ENCODE measurements at places on chromosomes 7 and 10.
A peak's percentile ranks its signal among the peaks of the same experiment; 100 is the strongest.

GRCh38 chr10:102241444-102242117 lies at the start of gene PITX3:
Gene PITX3, minus strand, starts transcription at chr10:102241512. Its CDS starts 9,432 bp downstream, at chr10:102232080.
- DNase-seq = peak; percentile 79

DNA sequence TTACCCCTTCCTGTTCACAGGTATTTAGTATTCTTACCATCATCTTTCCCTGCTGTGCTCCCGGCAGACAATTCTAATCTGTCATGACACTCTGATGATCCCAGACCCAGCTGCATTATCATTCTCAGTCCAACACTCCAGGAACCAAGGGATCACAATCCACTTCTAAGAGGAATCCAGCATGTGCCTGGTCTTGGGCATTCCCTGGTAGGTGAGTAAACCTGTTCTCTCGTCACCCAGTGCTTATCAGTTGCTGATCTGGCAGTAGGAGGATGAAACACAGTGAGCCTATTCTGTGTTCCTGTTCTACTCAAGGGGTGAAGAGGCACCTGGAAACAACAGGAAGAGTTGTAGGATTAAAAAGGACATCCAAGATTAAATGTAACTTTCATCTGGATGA lies 1.3 kb upstream of the DMBT1 start:
- DNase-seq = no peak

DNA sequence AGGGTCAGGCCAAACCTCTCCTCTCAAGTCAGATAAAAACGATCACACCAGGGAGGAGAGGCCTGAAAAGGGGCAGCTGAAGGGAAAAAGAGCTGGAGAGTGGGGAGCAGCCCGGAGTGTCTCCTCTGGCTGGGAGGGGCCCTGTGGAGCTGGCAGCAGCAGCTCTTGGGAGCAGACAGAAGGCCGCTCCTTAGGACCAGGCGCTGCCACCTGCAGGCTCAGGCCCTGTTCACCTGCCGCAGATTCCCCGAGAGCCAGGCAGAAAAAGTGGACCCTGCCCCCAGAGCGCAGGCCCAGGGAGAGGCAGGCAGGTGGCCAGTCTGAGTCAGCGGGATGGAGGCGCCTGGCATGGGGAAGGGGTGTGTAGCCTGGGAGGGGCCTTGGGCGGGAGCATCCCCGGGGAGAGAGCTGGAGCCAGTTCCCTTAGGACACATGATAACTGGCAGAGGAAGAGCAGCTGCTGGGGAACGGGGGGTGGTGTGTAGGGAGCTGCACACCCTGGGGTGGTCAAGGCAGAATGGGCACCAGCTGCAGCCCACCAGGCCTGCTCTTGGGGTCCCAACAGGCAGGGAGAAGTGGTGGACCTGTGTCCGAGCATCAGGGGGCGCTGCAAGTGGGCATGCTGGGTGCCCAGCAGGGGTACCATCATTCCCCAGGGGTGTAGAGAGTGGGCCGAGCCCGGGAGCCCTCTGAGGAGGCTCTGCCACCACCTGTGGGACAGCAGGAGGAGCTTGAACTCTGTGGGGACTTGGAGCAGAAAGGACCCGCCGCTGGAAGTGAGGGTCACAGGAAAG lies 177.2 kb upstream of the RHEB start:
- DNase-seq = no peak

- DNase-seq = no peak
Measured at GRCh38 chr7:132846086-132846485, 235.8 kb downstream of the CHCHD3 start.

GRCh38 chr7:47654672-47655298 lies 72.9 kb upstream of the TNS3 start:
- no peak for DNase-seq

DNA sequence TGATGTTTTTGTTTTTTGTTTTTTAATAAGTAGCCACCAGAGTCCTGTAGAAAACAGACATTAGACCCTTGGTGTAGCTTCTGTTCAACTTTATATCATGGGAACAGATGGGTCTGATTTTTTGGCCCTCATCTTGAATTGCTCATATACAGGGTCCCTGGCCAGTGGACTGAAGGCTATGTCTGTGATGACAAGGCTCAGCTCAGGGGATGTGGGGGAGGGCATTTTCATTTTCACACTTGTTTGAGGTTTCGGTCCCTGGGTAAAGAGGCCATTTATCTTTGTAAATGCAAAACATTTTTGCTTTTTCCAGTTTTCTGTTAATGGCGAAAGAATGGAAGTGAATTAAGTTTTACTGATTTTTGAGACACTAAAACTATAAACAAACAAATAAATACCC lies 257.6 kb upstream of the PHYHIPL start:
- DNase-seq = no peak

All from stimulated activated CD8-positive, alpha-beta memory T cell treated with anti-CD3 and anti-CD28 coated beads, Interleukin-4, amount 100 ng/mL, for 4 hours (primary cell).